ENCODE measurements at places on chromosomes 5 and 9. TPM values are rescaled to one million over a fixed set of nuclear protein-coding genes. Genes with fewer than 3 reads are reported as not detected.

DNA sequence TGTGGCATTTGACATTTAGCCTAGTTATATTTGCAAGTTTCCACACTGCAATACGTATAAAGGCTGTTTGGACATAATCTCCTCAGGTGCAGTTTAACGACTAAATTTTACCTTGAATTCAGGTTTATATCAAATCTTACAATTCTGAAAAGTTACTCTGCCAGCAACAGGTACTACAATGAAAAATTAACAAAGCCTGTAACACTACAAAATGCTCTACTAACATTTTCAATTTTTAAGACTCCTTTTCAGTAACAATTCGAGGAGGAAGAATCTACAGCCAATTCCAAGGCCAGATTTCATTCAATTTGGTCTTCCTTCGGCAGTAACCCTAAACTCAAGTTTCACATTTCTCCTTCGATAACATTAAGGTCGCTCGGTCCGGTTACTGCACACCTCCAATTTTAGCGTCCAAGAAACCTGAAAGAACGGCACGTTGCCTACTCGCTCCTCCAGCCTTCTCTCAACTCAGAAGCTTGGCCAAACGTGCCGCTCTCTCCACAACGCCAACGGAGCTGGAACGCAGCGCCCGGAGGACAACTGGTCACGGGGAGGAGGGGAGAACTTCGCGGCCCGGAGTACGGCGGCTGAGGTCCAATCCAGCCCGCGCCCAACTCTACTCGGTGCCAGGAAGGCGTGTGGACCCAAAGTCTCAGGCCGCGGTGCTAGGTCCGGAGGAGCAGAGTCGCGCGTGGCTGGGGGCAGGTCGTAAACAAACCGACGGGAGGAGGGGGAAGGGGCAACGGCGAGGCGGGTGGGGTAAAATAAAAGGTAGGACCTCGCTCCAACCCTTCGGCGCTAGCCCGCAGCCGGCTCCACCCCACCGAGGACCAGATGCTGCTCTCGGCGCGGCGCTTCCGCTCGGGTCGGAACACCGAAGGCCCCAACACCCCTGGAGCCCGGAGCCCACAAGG is 681 bp downstream of the FNIP1 start:
- peak overlapping the region; percentile 99 for H3K27ac ChIP-seq
- peaks cover 2% of the 10 kb centered on the region for H3K4me1 ChIP-seq
- peak overlapping the region; percentile 99 for H3K4me3 ChIP-seq

S1PR3 gene
- total RNA-seq = 23.1 TPM

MINAR2 gene
- total RNA-seq = not detected

DNA sequence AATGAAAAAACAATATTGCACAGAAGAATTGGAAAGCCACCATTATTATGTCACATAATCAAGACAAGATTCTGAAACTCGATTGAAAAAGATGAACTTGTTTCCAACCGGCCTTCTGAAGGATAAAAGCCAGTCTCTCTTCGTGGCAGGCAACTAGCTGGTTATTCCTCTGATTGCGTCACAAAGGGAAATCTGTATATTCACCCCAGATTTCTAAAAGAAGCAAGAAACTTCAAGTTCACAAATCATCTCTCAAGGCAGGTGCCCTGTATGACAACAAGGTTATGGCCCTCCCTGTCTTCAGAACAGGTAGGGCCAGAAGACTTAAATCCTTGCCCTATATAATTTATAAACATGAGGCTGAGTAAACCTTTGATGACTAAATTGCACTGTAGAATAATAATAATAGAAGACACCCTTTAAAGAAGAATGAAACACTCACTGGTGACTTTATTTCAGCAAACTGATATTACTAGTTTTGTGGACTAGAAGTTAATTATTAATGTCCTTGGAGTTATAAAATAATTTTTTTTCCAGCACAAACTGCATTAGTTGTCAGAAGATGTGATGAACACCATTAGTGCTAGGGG is 2.9 kb upstream of the KLF4 start:
- no peak overlapping the region for H3K27ac ChIP-seq
- no peak for DNase-seq
- peaks cover 5% of the 10 kb centered on the region for H3K4me1 ChIP-seq
- H3K27me3 ChIP-seq = no peaks in the 10 kb centered on the region
- H3K4me3 ChIP-seq = no peak overlapping the region
- peaks cover 3% of the 10 kb centered on the region for H3K36me3 ChIP-seq

DNA sequence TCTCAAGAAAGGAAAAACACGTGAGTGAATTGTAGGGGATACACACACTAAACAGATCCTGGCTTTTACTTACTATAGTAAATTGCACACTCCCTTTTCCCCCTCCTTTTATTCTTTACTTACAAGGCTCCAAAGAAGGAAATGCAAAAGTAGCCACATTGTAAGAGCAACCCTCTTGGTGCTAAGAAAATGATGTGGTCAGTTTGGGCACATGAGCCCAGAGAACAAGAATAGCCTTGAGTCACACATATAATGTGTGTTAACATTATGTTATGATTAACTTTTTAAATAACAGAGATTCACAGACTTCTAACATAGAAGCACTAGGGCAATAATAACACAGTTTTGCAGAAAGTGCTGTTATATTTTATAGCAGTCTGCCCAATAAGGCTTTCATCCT is 48.5 kb downstream of the PCSK5 start:
- H3K27me3 ChIP-seq = no peaks in the 10 kb centered on the region
- DNase-seq = no peak
- no peak overlapping the region for H3K4me3 ChIP-seq
- no peaks in the 10 kb centered on the region for H3K36me3 ChIP-seq
- H3K27ac ChIP-seq = no peak overlapping the region

DNA sequence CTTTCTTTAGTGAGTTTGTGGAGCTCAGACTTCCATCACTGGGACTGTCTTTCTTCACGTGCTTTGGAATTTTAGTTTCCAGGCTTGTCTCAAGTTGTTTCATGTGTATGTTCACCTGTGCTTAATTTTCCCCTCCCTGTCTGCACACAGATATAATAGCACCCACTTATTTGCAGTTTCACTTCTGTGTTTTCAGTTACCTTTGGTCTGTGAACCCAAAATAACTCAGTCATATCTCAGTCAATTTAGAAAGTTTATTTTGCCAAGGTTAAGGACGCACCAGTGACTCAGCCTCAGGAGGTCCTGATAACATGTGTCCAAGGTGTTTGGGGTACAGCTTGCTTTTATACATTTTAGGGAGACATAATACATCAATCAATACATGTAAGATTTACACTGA is 330.4 kb downstream of the ICE1 start:
- no peaks in the 10 kb centered on the region for H3K4me1 ChIP-seq
- no peaks in the 10 kb centered on the region for H3K27me3 ChIP-seq

MCTP1 gene
- 3.6 TPM for total RNA-seq

- no peak for DNase-seq
- no peak overlapping the region for H3K4me3 ChIP-seq
- H3K27me3 ChIP-seq = no peaks in the 10 kb centered on the region
Observed at GRCh38 chr5:154295551-154295950, 105.0 kb downstream of the GALNT10 start.

C5orf58 gene
- total RNA-seq = not detected

- no peaks in the 10 kb centered on the region for H3K27me3 ChIP-seq
- H3K36me3 ChIP-seq = no peaks in the 10 kb centered on the region
- peak; percentile 79 for DNase-seq
- H3K4me3 ChIP-seq = peak within 1 kb of the TSS; percentile 89
- peak within 1 kb of the TSS; percentile 91 for H3K27ac ChIP-seq
Observed at GRCh38 chr5:147509710-147510651, at the start of gene DPYSL3. DPYSL3 (minus strand) TSS chr5:147510068; CDS start chr5:147509858, 210 bp downstream.

DNA sequence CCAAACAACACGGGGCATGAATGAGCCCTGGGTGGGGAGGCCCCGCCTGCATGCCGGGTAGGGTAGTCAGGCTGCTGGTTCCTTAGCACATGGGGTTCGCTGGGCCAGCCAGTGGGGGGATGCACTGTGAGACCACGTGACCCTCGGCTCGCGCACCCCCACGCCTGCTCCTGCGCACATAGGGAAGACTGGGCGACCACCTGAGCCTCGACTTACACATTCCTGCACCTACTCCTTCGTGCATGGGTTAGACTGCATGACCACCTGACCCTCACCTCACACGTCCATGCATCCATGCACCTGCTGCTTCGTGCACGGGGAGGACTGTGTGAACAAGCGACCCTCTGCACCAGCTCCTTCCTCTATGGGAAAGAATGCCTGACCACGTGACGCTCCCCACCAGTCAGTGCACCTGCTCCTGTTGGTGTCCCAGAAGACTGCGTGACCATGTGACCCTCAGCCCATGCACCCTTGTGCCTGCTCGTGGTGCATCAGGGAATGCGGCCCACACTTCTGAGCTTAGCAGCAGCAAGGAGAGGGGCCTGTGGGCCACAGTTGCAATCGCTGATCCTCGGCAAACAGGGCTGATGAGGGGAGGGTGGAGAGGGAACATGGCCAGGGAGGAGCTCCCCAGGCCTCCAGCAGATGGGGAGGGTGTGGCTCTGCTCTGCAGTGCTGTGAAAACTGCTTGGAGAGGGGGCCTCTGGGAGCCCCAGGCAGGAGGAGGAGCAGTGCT is 18.1 kb downstream of the LPCAT1 start:
- no peaks in the 10 kb centered on the region for H3K27me3 ChIP-seq
- DNase-seq = no peak
- H3K36me3 ChIP-seq = peaks cover 9% of the 10 kb centered on the region
- no peak overlapping the region for H3K4me3 ChIP-seq
- no peaks in the 10 kb centered on the region for H3K4me1 ChIP-seq
- no peak overlapping the region for H3K27ac ChIP-seq

DNA sequence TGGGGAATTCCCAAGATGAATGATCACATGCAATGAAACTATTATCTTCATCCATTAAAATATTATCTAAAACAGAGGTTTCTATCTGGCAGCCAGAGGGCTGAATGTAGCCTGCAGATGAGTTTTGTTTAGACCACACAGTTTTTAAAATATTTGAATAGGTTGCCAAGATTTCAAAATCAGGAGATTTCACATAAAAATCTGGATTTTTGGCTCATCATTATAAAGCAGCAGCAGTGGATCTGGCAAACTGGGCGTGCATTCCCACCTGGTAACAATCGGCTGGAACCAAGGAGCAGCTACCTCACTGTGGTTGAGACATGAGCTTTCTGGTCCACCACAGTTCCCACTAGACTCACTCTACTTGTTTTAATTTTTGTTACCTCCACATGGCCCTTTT is 155.1 kb downstream of the BNC2 start:
- H3K4me3 ChIP-seq = no peak overlapping the region
- H3K4me1 ChIP-seq = peaks cover 5% of the 10 kb centered on the region
- H3K27me3 ChIP-seq = no peaks in the 10 kb centered on the region

- H3K36me3 ChIP-seq = no peaks in the 10 kb centered on the region
- no peaks in the 10 kb centered on the region for H3K4me1 ChIP-seq
- DNase-seq = peak; percentile 27
Observed at GRCh38 chr5:72767289-72768010, 49.0 kb upstream of the TNPO1 start.

GRCh38 chr5:35285011-35285410 is 54.7 kb upstream of the PRLR start:
- no peak for DNase-seq
- H3K27me3 ChIP-seq = no peaks in the 10 kb centered on the region
- H3K4me3 ChIP-seq = no peak overlapping the region
- no peaks in the 10 kb centered on the region for H3K4me1 ChIP-seq
- H3K27ac ChIP-seq = no peak overlapping the region
- no peaks in the 10 kb centered on the region for H3K36me3 ChIP-seq

- H3K27me3 ChIP-seq = no peaks in the 10 kb centered on the region
- no peak for DNase-seq
- H3K36me3 ChIP-seq = peaks cover 19% of the 10 kb centered on the region
- H3K4me3 ChIP-seq = no peak overlapping the region
Observed at GRCh38 chr5:154797762-154798161, 42.6 kb downstream of the LARP1 start.

GRCh38 chr9:98778711-98779530 is 17.4 kb downstream of the ANKS6 start:
- H3K27me3 ChIP-seq = no peaks in the 10 kb centered on the region
- DNase-seq = no peak
- peaks cover 2% of the 10 kb centered on the region for H3K36me3 ChIP-seq
- no peak overlapping the region for H3K27ac ChIP-seq

DNA sequence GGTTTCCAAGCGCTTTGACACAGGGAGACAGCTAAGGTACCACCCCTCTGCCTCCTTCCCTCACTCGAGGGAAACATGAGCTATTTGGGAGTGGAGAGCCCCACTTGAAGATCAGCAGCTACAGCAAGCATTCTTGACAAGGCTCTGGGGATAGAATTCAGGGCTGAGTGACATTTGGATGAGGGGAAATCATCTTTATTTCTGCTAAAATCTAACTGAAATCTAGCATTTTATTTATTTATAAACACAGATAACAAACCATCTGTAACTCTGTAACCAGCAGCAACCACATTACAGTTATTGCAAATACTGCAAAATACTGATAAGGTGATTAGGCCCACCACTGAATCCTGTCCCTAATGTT is 22.4 kb downstream of the RNF130 start:
- H3K36me3 ChIP-seq = no peaks in the 10 kb centered on the region
- H3K27ac ChIP-seq = no peak overlapping the region
- H3K27me3 ChIP-seq = no peaks in the 10 kb centered on the region
- no peak overlapping the region for H3K4me3 ChIP-seq

DNA sequence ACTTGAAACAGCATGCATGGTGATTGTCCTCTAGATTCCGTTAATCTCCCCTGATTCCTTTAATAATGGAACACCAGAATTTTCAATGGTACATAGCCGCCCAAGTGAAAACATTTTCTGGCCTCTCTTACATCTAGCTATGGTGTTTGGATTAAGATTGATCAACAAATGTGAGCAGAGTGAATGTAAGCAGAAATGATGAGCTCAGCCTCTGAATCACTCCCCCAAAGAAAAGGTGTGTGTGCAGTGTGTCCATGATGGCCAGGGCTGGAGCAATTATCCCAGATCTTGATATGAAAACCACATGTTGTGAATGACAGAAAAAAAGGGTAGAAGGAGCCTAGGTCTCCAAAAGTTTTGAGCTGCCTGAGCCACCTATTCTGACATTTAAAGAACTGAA is 55.3 kb downstream of the OR2K2 start:
- no peaks in the 10 kb centered on the region for H3K27me3 ChIP-seq
- no peaks in the 10 kb centered on the region for H3K4me1 ChIP-seq
- no peak overlapping the region for H3K27ac ChIP-seq
- H3K4me3 ChIP-seq = no peak overlapping the region
- DNase-seq = no peak

GADD45G gene
- total RNA-seq = 2.3 TPM

DNA sequence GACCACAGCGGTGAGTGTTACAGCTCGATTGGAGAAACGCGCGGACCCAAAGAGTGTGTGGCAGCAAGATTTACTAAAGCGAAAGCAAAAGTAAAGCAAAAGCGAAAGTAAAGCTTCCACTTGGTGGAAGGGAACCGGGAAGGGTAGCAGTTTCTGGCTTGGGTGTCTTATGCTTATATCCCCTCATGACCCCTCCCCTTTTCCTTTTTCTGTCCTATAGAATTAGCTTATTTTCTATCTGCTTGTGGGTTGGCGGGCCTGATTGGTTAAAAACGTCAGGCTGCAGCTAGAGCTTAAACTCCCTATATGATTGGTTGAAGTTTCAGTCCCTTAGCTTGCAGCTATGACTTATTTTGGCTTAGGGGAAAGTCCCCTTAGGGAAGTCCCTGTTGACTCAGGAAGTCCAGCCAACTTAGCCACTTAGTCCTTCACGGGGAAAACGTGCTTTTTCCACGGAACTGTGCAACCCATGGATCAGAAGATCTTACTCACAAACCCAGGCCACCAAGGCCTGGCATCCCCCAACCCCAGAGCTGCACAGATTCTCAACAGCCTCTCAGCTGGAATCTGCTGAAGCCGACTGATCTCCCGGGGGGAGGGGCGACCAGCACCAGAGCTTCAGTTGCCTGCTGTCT is 114.2 kb upstream of the ADAMTS16 start:
- DNase-seq = no peak
- H3K27me3 ChIP-seq = no peaks in the 10 kb centered on the region
- no peak overlapping the region for H3K27ac ChIP-seq
- no peaks in the 10 kb centered on the region for H3K4me1 ChIP-seq
- H3K4me3 ChIP-seq = no peak overlapping the region

- no peak overlapping the region for H3K27ac ChIP-seq
- no peaks in the 10 kb centered on the region for H3K27me3 ChIP-seq
- no peaks in the 10 kb centered on the region for H3K36me3 ChIP-seq
Observed at GRCh38 chr9:129591916-129592315, 29.0 kb downstream of the C9orf50 start.

Measured in fibroblast of lung (primary cell).